ENCODE measurements at places on chromosomes 6 and 20.

- DNase-seq, result no peak
These were observed 98.7 kb downstream of the ZMYND8 start for GRCh38 chr20:47257771-47258170.

GRCh38 chr6:136510782-136511181, 39.4 kb downstream of the MAP7 start:
- DNase-seq, result no peak

DNA sequence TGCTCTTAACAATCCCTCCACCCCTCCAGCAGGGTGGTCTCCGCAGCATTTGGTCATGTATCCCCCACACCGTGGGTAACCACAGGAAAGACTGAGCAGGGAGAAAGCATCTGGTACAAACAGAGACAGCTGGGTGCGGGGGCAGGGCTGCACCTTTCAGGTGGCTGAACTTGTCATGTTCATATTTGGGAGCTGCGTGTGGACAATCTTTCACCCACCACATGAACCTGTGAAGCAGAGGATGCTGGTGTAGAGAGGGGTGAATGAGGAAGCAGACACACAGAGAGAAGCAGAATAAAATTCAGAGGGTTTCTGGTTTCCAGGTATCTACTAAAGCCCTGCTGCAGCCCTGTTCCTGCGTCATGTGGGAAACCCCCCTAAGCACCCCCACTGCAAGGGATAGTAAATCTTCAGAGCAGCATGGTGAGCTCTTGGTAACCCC, 8.9 kb downstream of the GFOD1 start:
- no peak for DNase-seq

DNA sequence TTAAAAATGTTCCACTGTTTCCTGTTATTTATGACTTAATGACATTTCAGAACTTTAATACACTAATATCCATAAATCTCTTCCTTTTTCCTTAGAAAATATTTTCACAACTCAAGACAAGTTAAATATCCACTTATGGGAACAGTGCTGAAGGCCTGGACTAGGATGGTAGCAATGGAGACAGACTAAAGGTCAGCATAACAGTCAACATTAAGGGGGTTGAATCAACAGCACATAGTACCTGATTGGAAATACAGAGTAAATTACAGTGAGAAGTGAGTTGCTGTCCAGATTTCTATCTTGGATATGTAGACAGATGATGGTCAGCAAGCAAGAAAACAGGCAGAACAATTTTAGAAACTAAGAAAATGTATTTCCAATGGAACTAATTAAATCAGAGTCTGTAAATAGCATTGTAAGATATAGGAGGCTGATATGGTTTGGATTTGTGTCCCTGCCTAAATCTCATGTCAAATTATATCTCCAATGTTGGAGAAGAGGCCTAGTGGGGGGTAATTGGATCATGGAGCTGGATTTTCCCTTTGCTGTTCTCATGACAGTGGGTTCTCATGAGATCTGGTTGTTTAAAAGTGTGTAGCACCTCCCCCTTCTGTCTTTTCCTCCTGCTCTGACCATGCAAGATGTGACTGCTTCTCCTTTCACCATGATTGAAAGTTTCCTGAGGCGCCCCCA, 682.7 kb downstream of the MAFB start:
- DNase-seq, result no peak

- no peak for DNase-seq
These were observed 8.7 kb downstream of the LAMA4 start for GRCh38 chr6:112245511-112246203.

DNA sequence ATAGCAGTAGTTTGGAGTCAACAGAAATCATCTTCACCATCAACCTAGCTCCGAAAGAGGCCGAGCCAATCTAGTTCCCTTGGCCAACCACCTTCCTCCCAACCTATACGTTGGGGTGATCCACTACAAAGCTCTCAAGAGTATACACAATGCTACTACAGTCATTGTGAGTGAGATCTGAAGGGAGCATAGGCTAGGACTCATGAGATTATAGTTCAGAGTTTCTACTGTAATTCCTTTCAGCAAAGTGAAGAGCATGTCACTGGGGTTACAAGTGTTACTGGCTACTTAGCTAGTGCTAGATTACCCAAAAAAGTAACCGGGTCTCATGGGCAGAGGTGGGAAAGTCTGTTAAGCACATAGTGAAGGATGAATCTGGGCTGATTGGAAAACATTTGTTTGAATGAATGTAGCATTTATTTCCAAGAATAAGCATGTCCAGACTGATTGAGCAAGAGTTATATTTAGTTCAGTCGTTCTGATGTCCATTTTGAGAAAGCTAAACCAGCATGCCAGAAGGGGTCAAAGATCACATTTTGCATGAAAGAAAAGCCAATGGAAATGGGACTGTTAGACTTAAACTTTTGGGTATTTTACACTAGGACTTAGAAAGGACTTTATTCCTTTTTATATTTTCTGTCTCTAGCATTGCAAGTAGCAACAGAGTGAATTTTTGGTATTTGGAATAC, 10.5 kb upstream of the ESR1 start:
- DNase-seq, result no peak

DNA sequence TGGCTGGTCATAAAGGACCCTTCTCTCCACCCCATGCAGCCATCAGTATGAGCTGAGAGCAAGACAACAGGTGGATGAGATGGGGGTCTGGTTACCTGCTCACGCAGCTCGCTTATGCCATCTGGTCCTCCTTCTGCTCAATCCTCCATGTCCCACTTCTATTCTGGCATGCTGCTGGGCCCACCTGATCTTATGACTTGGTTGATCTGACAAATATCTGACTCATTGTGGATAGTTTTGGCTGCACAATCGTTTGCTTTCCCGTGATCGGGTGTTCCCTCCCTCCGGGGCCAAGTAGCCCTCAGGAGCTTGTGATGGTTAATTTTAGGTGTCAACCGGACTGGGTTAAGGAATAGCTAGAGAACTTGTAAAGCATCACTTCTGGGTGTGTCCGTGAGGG, 26.6 kb upstream of the ELMO2 start:
- no peak for DNase-seq

DNA sequence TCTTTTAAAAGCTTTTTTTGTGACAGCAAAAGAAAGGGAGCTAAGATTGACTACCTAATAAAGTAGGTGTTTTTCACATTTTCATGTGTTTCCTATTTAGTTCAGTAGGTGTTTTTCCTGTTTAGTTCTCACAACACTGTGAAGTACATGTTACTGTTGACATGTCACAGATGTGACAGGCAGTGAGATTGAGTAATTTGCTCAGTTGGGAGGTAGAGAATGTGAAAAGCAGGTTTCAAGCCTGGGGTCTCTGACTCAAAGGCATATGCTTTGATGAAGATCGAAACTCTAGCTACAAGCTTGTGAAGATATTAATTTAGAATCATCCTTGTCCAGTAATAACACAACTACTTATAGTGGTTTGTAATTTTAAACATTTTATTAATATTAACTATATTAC, 43.1 kb downstream of the SLX4IP start:
- DNase-seq, result no peak

GRCh38 chr6:47729019-47729418, 30.6 kb downstream of the ADGRF4 start:
- DNase-seq, result no peak

GRCh38 chr6:133947302-133947900, 5.6 kb upstream of the TBPL1 start:
- no peak for DNase-seq

- DNase-seq, result no peak
These were observed 2.0 kb downstream of the CFB start for GRCh38 chr6:31947864-31948263.

- no peak for DNase-seq
These were observed 13.8 kb downstream of the TFAP2A start for GRCh38 chr6:10401004-10401536.

GRCh38 chr6:41224800-41225199, 3.3 kb upstream of the TREML4 start:
- no peak for DNase-seq

GRCh38 chr6:141103246-141103645, 1029.5 kb upstream of the GJE1 start:
- DNase-seq, result peak; percentile 26

DNA sequence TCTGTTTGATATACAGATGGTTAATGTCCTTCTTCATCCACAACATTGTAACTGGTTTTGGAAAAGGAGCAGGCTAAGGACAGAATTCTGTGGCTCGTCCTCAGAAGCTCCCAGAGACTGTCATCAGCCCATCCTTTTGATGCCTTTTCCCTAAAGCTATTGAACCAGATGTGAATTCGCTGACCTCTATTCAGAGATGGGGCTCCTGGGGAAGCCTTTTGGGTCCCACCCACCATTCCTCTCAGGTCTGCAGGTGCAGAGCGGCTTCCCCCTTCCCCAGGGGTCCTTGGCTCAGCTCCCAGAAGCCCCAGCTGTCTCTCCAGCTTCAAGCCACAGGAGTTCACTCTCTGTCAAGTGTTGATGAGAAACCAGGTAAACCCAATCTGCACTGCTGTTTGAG, 191.7 kb downstream of the SMOC2 start:
- no peak for DNase-seq

DNA sequence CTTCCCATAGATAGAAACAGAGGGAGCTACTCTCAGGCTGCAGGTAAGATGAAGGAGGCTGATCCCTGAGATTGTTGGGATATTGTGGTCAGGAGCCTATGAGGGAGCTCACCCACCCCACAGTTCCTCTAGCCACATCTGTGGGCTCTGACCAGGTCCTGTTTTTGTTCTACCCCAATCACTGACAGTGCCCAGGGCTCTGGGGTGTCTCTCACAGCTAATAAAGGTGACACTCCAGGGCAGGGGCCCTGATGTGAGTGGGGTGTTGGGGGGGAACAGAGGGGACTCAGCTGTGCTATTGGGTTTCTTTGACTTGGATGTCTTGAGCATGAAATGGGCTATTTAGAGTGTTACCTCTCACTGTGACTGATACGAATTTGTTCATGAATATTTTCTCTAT, 2.8 kb downstream of the HLA-F start:
- DNase-seq, result no peak

DNA sequence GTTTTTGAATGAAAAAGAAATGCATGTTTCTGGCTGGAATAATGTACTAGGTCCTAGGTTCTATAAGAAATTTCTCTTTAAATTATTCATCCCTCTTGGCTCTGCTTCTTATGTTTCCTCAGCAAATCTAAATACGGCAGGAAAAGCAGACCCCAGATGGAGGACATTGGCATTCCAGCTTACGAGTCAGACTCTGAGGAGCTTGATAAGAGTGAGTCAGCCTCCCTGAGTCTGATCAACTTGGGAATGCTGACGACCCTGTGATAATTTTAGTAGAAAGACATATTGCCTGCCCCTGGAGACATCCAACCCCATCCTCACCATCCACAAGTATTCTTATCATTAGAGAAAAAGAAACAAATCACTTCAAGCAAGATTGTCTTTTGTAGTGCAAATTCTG, 509.7 kb upstream of the MARCKS start:
- no peak for DNase-seq

GRCh38 chr6:166757232-166758135, 130.4 kb upstream of the RPS6KA2 start:
- DNase-seq, result no peak

DNA sequence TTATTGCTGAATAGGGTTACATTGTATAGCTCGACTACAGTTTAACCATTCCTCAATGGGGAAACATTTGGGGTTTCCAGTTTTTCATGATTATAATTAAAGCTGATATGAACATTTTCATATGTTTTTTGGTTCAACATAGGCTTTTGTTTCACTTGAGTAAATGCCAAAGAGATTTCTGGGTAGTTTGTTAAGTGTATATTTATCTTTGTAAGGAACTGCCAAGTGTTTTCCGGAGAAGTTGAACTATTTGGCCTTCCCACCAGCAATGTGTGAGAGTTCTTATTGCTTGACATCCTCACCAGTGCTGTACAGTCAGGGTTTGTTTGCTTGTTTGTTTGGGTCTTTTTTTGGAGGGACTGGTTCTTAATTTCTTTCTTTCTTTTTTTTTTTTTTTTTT, 83.7 kb upstream of the RALY start:
- DNase-seq, result no peak

DNA sequence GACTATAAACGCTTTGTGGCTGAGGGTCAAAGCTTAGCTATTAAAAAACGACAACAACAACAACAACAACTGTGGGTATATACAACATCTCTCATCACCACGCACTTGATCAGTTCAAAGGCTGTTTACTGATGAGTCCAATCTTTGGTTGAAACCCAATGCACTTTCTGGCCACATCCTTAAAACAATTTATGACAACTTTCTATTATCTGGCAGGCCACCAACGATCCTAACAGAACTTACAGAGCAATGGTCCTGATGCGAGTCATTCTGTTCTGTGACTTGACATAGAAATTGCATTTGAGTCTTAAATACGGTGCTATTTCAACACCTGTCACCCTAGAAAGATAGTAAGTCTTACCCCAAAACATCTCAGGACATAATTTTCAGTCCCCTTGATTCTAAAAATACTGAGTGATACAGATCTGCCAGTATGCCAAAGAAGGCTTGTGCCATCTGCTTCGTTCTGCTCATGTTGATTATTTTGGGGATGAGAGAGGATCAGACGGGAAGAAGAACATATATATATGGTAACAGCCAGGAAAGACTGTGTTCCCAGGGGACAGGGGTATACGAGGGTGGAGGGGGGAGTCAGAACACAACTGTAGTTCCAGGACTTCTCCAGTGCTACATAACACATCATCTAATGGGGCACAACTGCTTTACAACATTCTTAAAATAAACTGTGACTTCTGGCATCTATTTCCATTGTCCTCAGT, 55.8 kb downstream of the PLAGL1 start:
- DNase-seq, result no peak

All from HCT116 (cell line).